Amniotic epithelial cell (primary cell): ENCODE measurements at places on chromosomes 6 and 20.

GRCh38 chr6:116514111-116514510, 2.7 kb downstream of the CALHM5 start:
- no peak for DNase-seq

DNA sequence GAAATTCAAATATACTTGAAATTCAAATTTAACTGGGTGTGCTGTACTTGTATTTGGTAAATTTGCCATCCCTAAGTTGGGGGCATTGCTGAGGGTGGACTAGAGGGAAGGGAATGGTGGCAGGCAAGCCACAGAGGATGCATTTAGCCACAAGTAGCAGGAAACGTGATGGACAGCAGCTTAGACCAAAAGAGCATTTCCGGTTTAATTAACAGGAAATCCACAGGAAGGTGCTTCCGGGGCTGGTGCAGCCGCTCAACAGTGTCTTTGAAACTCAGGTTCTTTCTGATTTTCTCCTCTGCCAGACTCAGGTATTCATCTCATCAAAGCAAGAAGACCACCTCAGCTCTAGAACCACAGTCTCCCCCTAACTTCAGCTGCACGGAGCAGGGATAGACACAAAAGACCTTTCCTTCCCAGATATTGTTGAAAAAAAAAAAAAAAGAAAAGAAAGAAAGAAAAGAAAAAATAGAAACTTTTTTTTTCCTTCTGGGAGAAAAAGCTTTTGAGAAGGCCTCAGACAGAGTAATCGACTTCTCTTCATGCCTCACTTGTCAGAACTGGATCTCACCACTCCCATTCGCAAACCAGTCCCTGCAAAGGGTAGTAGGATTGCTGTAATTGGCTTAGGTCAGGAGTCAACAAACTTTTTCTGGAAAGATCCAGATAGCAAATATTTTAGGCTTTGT, 8.0 kb upstream of the BCAS1 start:
- no peak for DNase-seq

- peak; percentile 8 for DNase-seq
Measured at GRCh38 chr6:110114004-110114403, 65.5 kb downstream of the WASF1 start.

- DNase-seq = peak; percentile 87
Measured at GRCh38 chr6:43143235-43144128, 27.6 kb upstream of the SRF start.

DNA sequence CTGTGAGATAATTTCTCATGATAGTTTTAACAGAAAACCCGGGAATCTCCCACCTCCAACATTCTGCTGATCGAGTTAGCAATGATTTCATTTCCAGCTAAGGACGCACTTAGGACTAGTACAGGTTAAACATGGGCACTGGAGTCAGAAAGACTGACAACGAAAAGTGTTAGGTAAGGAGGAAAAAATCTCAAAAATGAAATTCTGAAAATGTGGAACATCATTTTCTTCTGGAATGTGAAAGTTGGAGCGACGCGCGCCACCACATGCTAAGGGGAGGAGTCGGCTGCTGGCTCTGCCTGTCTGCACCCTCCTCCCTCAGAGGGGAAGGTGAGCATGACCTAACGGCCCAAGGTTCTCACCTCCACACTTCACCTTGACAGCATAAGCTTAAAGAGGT, 221.6 kb upstream of the KCNG1 start:
- DNase-seq = no peak

DNA sequence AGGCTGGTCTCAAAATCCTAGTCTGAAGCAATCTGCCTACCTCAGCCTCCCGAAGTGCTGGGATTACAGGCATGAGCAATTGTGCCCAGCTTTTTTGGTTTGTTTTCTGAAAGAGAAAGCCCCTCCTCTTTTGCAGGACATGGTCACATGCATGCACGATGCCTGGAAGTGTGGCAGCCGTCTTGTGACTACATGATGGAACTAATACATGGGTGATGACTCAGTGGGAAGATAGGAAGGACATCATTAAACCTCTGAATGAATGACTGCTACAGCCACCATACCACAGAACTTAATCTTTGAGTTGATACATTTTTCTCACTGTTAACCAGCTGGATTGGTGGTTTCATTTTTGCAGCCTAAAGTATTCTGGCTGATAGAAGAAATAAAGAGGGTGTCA, 13.4 kb upstream of the CTNNBL1 start:
- DNase-seq = peak; percentile 33

DNA sequence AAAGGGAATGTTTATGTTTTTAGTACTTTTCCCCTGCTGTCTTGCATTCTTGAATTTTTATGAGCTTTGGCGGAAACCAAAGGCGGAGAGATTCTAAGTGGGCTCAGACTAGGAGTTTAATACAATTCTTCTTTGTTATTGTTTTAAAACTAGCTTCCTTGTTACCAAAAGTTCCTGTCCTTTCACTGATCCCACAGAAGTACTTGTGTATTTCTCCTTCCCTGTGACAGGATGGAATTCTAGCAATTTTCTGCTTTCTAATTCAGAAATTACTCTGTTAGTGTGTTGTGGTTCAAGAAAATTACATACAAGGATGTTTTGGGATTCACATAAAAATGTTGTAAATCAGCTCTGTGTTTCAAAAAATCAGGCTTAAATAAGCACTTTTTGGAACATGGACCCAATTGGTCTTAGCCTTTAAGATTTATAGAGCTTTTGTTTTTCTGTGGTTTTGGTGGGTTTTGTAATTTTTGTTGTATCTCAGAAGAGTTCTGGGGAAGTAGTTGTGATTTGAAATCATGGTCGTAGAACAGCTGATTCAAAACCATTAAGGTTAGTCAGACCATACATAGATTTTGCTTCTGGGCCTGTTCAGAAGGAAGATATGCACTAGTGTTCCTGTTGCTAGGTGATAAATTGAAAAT, 17.6 kb upstream of the CTAGE9 start:
- peak; percentile 84 for DNase-seq

DNA sequence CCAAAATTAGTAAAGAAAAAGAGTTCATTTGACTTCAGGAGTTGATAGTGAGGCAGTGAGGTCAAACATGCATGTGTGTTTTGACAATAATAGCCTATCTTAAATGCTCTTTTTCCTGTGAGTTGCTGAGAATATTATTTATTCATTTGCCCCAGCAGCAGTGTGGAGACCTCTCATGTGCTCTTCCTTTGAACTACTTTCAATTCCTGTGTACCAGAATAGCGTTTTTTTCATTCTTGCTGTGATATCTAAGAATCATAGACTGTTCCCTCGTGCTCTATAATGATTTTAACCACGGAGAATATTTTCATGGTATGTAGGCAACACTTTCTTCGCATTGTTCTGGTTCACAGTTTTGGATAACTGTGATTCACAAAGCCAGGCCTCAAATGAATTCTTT, 5.2 kb downstream of the CDYL start:
- DNase-seq = no peak

GRCh38 chr20:10970109-10970508, 296.3 kb upstream of the JAG1 start:
- no peak for DNase-seq

- peak; percentile 44 for DNase-seq
Measured at GRCh38 chr20:54100563-54100962, 30.2 kb upstream of the BCAS1 start.

DNA sequence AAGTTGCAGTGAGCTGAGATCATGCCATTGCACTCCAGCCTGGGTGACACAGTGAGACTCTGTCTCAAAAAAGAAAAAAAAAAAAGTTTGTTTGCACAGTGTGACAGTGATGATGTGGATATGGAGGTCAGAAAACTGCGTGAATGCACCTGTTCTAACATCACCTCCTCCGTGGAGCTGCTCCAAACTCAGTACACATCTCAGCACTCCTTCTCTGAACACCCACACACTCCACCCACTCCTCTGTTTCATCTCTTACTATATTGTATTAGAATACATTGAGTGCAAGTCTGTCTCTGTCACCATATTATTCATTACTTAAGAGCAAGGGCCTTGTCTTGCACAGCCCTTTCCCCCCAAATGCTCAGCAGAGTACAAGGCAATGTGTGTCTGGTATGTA, 51.5 kb upstream of the ENPP4 start:
- DNase-seq = no peak

GRCh38 chr6:169898788-169899480, 147.5 kb downstream of the ERMARD start:
- DNase-seq = no peak

GRCh38 chr20:14142171-14142570, 146.9 kb downstream of the MACROD2 start:
- DNase-seq = peak; percentile 83

DNA sequence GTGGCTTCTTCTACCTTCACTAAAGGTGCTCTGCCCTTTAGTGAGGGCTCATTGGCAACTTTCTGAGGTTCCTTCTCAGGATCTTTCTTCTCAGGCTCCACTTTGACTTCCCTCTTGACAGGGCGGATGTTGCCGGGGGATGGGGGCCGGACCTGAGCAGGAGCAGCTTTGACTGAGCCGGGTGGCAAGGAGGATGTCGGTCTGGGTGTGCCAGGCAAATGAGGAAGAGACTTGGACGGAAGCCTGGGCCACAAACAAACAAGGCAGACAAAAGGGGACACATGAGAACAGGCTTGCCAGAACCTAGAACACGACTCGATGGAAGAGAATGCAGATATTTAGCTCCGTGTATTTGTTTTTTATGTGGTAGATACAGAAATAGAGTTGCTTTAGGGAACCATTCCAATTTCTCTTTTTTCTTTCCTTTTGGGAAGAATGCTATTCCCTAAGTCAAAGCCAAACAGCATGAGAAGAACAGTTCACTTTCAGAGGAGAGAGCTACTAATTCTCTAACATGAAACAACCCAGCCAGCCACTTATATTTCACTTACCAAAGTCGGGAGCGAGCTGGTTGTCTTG, 76.2 kb upstream of the BCLAF1 start:
- DNase-seq = no peak

GRCh38 chr6:156848533-156848932, 71.4 kb downstream of the ARID1B start:
- no peak for DNase-seq

DNA sequence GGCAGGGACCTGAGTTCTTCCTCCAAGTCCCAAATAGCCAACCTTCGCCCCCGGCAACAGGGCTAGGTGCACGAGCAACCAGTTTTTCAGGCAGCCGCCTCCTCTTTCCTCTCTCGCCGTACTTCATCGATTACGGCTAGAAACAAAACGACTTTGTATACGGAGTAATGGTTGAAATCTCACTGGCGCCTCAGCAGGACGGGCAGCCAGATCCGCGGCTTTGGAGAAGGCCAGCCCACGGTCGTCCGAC, 333 bp upstream of the SMIM13 start:
- no peak for DNase-seq

DNA sequence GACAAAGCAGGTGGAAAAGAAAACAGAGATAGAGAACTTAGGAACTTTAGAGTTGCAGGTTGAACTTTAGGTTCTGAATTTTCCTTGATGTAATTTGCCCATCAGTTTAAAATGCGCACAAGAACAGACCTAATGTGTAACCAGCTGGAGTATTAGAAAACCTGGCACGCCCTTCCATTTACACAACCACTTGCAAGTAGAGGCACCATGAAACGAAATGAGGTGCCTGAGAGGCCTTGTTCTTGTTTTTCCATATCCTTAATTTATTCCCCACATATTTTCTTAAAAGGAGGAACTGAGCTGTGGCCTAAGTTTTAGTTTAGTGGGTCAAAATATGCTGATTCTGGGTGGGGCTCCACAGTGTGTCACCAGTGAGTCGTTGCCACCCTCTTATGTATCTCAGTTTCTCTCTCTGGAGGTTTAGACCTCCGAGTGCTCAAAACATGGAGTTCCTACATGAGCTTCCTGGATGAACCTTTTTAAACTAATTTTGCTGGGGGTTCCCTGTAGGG, 17.2 kb upstream of the IL22RA2 start:
- no peak for DNase-seq

DNA sequence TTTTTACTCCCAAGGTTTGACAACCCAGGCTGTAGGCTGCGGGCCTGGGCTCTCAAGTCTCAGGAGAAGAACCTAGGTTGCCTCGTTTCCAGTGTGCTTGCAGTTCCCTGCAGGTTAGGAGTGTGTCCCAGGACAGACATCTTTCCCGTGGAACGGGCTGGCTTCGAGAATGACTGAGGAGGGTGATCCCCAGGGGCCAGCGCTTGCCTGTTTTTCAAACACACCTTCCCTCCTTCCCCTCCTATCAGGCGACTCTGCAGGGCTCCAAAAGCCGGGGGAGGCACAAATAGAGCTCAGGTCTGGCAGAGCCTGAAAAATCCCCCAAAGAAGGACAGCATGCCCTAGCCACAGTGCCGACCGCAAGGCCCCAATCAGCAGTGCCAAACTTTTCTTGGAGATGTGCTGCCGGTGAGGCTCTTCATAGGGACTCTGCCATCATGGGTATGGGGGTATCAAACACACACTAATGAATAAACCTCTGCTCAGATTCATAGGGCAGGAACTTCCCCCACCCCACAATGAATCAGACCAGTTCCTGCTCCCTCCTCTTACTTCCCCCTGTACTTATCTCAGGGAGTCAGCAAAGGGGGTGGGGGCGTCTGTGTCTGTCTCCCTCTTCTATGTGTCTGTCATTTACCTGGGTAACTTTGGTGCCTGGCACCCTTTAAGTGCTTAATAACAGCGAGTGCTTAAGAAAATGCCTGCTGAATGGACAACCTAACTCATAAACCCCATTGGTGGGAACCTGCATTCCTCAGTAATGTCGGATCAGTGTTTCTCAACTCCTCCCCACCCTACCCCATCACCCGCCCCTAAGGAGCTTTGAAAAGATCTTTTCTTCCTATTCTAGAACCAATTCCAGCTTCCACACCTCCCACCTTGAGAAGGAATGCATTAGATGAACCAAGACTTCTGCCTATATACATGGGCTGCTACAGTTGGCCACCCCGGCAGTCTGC, 1.6 kb downstream of the KCNG1 start:
- DNase-seq = peak; percentile 54

DNA sequence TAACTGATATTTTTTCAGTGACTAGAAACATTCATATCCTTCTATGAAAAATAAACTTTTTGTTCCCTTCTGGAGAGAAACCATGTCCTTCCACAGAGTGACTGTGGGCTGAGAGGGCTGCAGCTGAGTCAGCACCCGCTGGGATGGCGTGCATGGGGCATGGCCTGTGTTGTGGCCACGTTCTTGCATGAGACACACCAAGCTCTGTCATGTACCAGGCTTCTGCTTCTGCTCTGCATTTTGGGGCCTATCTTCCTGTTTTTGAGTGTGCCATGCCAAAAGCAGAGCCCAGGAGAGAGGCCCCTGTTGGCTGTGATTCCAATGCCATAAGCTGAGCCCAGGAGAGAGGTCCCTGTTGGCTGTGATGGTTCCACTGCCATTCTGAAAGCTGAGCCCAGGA, 10.8 kb downstream of the APMAP start:
- DNase-seq = no peak

- DNase-seq = peak; percentile 61
Measured at GRCh38 chr6:154579485-154579884, 69.0 kb upstream of the CNKSR3 start.

- DNase-seq = no peak
Measured at GRCh38 chr6:11722805-11723631, 55.6 kb downstream of the ADTRP start.

DNA sequence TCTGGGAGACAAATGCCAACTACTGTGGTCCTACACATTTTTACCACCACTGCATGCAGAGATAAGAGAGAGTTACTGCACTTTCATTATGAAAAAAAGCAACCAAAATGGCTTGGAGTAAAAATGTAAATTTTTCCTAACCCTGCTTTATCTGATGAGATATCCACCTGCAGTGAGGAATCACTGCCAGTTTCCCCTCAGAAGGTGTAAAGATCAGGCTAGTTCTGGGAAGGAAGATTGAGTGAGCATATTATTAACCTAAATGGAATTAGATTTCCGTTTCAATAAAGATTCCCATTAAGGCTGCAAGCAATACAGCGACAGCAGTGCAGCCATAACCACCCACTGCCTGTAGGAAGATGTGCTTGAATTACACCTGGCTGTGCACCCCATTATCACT, 84.9 kb downstream of the QRSL1 start:
- DNase-seq = no peak
